Cortex of kidney (tissue), 1 donor: ENCODE measurements at places on chromosomes 12 and 14.

DNA sequence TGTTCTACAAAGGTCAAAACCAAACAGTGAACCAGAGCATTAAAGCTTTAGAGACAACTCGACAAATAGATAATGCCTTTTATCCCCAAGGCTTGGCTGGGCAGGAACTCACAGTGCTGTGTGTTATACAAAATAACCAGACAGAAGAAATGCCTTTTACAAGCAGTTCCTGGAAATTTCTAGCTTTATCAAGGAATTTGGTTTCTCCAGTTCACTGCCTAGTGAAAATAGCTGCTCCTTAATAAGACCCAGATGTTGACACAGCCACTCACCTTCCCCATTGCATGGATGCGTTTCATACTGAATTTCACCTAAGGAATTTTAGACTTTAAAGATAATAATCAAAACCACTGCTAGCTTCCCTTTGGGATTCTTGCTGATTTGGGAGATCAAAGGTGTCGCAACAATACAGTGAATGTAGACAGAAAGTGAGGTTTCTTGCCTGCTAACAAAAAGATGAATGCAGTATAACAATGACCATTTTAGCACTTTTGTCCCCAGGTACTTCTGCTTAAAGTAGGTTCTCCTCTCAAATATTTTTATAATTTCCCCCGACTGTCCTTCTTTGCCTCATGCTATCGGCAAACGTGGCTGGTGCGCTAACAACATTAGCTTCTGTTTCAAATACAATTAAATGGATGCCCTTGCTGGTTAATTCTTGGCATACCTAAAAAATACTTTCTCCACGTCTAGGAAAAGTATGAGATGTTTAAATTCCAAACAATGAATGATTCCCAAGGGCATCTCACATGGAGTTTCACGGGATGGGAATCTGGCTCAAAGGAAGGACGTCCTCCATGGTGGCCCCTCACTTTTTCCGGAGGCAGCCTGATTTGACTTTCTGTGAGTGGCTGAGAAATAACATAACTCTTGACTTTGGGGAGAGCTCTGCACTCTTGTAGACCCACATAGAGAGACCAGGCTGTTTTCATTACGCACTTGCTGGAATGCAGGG, 162.4 kb downstream of the C12orf75 start:
- no peak for DNase-seq

DNA sequence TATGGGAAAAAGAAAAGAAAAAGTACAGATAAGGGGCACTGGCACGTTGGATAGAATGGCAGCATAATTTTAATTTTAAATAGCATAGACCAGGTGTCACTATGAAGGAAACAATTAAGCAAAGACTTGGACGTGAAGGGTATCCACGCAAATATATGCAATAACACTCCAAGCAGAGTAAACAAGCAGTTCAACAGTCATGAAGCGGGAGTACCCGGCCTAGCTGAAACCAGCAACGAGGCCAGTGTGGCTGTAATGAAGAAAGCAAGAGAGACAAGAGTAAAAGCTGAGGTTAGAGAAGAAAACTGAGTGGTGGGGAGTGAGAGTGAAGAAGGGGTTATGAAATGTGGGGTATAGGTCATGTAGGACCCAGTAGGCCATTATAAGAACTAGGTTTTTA, 85.4 kb downstream of the BCL2L14 start:
- no peak for DNase-seq

DNA sequence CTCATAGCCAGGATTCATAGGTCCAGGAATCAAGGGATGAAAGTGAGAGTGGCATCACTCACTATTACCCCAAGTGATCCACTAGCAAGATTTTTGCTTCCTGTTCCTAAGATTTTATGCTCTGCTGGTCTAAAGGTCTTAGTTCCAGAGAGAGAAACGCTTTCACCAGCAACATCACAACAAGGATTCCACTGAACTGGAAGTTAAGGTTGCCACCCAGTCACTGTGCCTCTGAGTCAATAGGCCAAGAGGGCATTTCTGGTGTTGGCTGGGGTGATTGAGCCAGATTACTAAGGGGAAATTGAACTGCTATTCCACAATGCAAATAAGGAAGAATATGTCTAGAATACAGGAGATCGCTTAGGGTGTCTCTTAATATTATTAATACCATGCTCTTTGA, 142.5 kb upstream of the ARID2 start:
- DNase-seq, result no peak

DNA sequence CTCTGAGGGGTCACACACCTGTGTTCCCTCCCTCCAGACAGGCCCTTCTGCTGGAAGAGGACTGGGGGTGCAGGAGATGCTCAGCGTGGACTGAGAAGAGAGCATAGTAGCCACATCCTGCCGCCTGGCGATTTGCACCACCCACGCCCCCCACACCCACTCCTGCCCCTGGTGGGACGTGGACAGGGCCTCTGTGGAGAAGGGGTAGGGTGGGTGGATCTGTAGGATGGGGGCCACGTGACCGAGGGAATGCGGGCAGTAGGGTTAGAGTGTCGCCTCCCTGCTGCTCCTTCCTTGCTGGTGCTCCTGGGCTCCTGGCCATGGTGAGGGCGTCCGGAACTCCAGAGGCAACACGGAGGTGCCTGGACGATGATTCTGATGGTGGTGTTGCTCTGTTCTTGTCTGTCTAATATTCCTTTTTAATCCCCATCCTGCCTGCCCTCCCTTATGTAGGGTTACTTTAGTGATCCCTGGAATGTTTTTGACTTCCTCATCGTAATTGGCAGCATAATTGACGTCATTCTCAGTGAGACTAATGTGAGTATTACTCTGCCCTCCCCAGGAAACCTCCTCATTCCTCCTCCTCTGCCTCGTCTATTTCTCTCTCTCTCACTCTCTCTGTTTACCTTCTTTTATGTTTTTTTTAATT, 161.5 kb upstream of the FKBP4 start:
- no peak for DNase-seq

DNA sequence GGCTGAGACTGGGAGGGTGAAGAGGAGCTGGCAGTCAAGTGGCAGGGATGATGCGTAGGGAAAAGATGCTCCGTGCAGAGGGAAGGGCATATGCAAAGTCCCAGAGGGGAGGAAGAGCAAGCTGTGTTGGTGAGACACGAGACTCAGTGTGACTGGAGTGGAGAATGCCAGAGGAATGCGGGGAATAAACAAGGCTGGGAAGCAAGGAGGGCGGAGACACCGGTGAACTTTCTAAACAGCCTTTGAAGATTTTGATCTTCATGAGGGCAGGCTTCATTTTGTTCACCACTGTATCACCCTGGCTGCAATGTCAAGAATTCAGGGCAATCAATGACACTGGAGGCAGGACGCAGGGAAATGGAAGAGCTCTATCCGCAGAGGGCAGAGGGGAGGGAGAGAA, 535.8 kb downstream of the FUT8 start:
- DNase-seq, result no peak

DNA sequence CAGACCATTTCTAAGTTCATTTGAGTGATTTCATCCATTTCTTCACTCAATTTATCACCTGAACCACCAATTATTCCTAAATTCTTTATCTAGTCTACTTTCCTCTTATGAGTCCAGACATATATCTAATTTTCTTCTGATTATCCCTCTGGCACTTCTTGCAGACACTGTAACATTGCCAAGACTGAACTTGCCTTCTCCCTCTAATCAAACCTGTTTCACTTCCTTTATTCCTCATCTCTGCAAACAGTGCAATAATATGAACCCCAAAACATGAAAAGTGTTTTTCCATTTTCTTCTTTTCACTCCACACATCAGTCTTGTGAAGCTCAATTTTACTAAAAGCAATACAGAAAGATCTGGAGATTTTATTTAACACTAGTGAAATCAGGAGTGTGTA, 37.8 kb upstream of the PTPRQ start:
- no peak for DNase-seq

GRCh38 chr14:33837943-33838683, 112.8 kb downstream of the EGLN3 start:
- DNase-seq, result no peak

DNA sequence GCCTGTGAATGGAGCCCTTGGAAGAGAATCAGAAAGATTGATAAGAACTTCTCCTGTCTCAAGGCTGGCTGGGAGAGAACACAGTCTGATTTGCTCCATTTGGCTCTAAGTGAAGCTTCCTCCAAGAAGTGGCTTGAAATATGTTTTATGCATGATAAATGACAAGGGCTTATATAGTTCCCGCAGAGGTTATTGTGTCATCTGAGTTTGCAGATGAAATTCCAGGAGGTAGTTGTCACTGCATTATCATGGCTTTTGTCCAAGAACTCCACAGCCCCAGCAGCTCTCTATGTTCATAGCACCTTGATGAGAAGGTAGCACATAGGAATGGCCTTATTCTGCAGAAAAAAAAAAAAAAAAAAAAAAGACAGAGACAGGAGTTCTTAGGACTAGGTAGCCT, 108.5 kb downstream of the DACT1 start:
- no peak for DNase-seq

- DNase-seq, result no peak
Observed at GRCh38 chr14:26410189-26410685, 187.6 kb downstream of the NOVA1 start.

DNA sequence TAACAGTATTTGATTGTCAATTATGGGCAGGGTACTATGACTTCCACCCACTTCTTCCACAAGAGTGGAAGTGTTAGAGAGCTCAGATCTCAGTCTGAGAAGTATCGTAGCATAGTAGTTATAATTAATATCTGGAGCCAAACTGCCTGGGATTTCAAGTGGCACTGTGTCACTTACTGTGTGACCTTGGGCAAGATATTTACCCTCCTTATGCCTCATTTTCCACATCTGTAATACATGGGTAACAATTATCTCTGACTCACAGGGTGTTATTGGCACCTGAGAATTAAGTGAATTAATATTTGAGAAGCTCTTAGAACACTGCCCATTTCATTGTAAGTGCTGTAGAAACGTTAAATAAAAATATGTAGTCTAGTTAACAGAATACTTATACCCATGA, 11.5 kb downstream of the RAB21 start:
- no peak for DNase-seq

DNA sequence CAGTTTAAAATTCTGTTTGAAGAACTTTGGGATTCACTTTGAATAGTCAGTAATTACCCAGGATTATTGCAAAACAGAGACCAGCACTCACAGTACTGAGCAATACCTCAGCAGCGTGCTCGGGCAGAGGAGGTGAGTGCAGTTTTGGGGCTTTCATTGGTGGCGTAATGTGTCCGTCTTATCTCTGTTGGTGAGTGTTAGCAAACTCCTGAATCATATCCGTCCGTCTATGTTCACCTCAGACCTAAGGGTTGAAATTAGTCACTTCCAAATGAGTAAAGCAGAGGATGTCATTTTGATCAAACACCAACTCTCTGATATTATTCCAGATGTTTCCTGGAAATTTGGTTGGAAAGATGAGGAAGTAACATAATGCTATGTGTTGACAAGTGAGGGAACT, 82.8 kb downstream of the BORCS5 start:
- no peak for DNase-seq
